ENCODE measurements at places on chromosomes 7 and 10.

DNA sequence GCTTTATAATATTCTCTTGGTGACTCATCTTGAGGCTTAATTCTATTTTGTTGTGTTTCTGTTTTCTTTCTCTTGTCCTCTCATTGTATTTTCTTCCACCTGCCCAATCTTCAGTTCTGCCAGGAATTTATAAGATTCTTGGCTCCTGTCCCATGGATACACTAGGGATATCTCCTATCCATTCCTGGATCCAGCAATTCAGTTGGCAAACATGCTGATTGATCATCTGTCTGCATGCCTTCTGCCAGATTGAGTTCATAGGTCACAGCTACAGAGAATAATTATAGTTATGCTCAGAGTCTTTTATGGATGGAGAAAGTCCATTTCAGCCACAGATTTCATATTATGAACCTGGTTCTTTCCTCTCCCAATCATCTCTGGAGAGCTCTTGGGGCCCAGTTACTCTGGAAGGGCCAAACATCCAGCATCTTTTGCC, 140.4 kb upstream of the MAGI2 start:
- DNase-seq: no peak

DNA sequence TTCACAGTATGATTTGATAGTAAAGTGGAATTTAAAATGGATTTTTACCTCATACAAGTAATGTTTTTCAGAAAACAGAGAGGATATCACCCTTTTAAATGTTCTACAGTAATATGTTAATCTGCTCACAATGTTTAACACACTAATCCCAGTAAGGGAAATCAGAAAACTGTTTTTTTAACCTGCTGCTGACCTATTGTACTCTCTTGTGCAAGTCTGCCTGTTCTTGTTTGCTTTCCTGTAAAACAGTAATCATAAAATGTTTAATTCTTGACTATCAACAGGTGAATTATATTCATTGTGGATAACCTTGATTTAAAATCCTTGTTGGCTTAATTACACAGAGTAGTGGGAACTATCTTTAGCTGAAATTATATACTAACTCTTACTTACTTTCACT, 126.4 kb downstream of the GNAT3 start:
- DNase-seq: no peak

DNA sequence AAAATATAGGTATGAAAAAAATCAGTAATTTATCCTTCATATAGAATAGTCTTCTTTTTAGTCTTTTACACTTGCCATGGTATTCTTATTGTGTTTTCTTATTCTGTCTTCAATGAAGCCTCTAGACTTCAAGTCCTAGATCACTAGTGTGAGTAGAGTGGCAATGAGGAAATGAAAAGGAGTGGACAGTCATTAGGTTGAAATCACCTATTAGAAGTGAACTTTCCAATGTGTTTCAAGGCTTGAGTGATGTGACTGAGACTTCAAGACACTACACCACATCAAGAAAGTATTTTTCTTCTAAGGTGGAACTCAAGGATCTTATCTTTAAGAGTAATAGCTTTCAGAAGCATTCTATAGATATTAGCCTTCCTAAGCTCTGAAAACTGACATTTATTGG, 357.8 kb upstream of the MBL2 start:
- no peak for DNase-seq

- no peak for DNase-seq
Measured at GRCh38 chr7:26815426-26815825, 49.0 kb downstream of the SKAP2 start.

DNA sequence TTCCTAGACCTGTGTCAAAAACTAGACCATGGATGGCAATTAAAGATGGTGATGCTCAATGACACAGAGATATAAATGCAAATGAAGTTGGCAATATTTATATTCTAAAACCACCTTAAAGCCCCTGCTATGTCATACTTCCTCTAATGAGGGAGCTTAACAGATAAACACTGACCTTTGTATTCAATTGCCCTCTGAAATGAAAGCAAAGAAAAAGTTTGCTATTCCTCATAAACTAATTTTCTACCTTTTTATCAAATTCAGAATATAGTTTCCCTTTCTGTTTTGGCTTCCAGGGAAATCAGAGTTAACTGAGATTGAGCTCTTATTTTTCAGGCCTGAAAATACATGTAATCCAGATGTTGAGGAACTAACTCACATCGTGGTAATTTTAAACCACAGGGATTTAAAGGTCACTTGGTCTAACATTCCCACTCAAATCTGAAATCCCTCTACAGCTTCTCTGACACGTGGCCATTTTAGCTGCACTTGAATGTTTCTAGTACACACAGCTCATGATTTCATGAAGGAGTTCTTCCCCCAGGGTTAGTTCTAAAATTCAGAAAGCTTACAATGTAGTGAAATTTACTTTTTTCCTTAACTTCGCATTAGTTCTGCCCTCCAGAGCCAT, 37.9 kb upstream of the ABCB5 start:
- no peak for DNase-seq
